ENCODE measurements at places on chromosomes 3 and 15.

DNA sequence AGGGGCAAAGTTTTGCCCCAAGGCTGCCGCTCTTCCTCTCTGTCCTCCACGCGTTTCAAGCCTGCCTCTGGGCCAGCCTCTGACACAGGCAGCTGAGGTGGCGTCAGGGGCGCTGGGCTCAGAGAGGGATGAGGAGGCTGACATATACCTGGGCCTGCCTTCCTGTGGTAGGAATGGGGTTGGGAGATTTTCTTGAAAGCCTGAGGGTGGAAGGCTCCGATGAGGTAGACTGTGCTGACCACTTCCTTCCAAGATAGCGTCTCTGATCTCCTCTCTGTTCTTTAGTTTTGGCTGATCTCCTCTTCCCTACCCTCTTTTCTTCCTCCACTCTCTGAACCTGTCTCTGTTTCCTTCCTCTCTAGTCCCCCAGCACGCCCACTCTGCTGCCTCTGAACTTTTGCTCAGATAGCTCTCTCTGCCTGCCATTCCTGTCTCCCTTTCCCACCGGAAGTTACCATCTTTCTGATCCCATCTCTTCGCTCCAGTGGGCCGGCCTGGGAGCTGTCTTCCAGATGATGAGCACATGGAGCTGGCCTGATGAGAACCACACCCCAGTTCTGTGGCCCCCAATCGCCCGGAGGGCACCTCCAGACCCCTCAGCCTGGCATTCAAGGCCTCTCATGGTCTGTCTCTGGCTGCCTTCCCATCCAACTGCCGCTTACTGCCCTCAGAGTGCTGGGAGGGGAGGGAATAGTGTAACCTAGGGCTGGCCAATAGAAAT lies 32.5 kb upstream of the LCTL start:
- no peak overlapping the region for H3K4me3 ChIP-seq
- H3K4me1 ChIP-seq, result no peaks in the 10 kb centered on the region
- H3K27ac ChIP-seq, result no peak overlapping the region
- DNase-seq, result no peak
- no peaks in the 10 kb centered on the region for H3K27me3 ChIP-seq
- H3K36me3 ChIP-seq, result no peaks in the 10 kb centered on the region

GRCh38 chr3:98613616-98614015 lies 20.2 kb upstream of the CPOX start:
- DNase-seq, result no peak
- no peaks in the 10 kb centered on the region for H3K27me3 ChIP-seq
- no peak overlapping the region for H3K4me3 ChIP-seq
- H3K27ac ChIP-seq, result no peak overlapping the region

- H3K27ac ChIP-seq, result no peak overlapping the region
- no peaks in the 10 kb centered on the region for H3K36me3 ChIP-seq
- no peak overlapping the region for H3K4me3 ChIP-seq
- H3K27me3 ChIP-seq, result no peaks in the 10 kb centered on the region
- no peaks in the 10 kb centered on the region for H3K4me1 ChIP-seq
These were observed 143.2 kb downstream of the DOCK3 start for GRCh38 chr3:50817756-50818529.

- H3K36me3 ChIP-seq, result no peaks in the 10 kb centered on the region
- peaks cover 39% of the 10 kb centered on the region for H3K4me1 ChIP-seq
- H3K27ac ChIP-seq, result no peak overlapping the region
- peak; percentile 63 for DNase-seq
- no peak overlapping the region for H3K4me3 ChIP-seq
- no peaks in the 10 kb centered on the region for H3K27me3 ChIP-seq
These were observed 38.3 kb downstream of the SCAPER start for GRCh38 chr15:76866716-76867321.

GRCh38 chr15:98746375-98747155 lies 98.2 kb downstream of the IGF1R start:
- no peaks in the 10 kb centered on the region for H3K36me3 ChIP-seq
- DNase-seq, result no peak
- H3K27me3 ChIP-seq, result no peaks in the 10 kb centered on the region
- H3K27ac ChIP-seq, result peak overlapping the region; percentile 4
- H3K4me1 ChIP-seq, result peaks cover 48% of the 10 kb centered on the region

Measured in stomach (tissue), 19 donors.